NCI-H1436 (cell line): ENCODE measurements at places on chromosomes 6 and 20.
A peak's percentile ranks its signal among the peaks of the same experiment; 100 is the strongest.

DNA sequence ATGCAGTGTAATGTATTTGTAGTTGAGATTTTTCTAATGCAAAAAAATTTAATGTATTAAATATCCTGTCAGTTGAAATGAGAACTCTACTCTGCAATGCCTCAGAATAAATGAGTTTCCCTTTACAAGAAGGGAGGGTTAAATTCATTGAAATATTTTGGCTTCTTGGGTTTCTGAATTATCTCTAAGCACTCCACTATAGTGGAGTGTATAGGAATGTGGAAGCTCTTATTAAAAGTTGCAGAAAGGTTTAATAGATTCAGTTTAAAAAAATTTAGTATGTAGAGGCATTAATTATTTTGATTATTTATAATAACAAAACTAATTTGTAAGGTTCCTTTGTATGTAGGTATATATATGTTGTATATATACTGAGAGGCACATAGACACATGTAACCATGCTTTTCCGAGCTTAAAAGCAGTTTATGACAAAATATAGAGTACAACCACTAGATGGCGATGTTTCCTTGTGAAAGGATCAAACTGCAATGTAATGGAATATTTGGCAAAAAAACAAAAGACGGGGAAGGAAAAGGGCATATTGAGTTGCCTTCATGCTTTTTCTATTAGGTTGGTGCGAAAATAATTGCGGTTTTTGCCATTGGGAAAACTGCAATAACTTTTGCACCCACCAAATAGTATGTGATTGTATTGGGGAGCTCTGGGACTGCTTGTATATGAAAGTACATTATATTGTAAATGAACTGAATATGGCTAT, 144.2 kb downstream of the MYO6 start:
- peak; percentile 35 for DNase-seq

GRCh38 chr20:43389839-43390626, 67.7 kb upstream of the SRSF6 start:
- no peak for DNase-seq

- no peak for DNase-seq
These were observed 15.4 kb downstream of the SRC start for GRCh38 chr20:37361336-37361735.

DNA sequence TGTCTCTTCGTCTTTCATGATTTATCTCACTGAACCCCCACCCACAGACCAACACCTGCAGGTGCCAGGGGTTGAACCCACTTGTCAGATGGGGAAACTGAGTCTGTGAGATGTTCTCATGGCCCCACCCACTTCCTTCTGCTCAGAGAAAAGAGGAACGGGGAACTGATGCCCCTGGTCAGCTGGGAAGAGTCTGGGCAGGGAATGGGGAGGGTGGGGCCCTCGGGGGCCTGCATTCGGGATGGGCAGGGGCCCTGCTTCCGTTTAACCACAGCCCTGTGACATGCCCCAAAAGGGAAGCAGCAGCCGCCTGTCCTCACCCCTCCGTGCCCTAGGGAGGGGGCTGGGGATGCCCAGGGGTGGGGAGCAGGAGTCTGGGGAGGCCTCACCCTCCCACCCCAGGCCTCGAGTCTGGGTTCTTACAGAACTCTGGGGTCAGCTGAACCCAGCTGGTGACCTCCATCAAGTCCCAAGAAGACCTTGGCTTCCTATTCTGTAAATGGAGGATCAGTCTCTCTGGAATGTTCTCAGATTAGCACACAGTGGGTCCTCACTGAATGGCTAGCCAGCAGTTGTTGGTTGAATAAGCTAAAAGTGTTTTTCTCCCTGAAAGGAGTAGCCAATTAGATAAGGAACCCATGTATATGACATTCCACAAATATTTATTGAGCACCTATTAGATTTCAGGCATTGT, 81.5 kb downstream of the CEBPB start:
- DNase-seq, result no peak

GRCh38 chr20:20454850-20455627, 87.1 kb downstream of the INSM1 start:
- no peak for DNase-seq

DNA sequence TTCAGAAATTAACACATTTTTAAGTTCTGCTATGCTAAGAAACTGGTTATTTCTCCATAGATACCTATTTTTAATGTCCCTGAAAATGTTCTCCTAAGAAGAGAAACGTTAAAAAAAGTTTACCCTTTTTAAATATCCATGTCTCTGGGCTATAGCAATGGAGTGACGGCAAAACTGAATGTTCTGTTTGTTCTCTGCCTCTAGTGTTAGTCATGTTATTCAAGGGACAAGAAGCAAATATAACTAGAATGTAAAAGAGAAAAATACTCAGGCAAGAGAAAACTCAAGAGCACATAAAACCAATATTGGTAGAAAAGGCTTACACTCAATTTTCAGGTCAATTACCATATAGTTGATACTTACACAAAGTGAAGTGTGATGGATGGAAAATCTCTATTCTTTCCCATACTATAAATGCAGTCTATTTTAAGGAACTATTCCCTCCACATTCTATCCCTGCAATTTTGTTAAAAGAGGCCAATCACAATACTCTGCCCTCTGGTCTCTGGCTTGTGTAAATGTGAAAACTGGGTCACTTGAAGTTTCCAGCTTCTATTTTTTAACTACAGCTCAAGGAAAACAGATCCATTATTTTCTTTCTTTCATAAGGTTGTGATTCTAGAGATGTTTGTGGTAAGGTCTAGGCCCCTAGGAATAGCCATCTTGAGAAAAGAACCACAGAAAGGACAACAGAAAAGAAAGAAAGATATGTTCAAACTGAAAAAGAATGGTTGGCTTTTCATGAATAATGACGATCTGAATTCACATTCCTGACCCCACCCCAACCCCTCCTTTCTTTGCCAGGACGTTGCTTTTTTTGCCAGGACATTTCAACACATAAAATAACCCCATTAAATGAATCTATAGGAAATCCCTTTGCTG, 200.3 kb upstream of the FAM83B start:
- DNase-seq, result no peak

DNA sequence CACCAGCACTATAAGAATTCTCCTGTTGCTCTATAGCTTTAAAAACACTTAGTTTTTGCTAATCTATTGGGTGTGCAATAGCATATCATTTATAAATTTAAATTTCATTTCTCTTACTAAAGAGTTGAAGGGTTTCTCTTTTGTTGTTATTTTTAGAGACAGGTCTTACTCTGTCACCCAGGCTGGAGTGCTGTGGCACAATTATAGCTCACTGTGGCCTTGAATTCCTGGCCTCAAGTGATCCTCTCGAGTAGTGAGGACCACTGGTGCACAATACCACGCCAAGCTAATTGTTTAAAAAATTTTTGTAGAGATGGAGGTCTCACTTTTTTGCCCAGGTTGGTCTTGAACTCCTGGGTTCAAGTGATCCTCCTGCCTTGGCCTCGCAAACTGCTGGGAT, 6.2 kb upstream of the WRNIP1 start:
- DNase-seq, result no peak

DNA sequence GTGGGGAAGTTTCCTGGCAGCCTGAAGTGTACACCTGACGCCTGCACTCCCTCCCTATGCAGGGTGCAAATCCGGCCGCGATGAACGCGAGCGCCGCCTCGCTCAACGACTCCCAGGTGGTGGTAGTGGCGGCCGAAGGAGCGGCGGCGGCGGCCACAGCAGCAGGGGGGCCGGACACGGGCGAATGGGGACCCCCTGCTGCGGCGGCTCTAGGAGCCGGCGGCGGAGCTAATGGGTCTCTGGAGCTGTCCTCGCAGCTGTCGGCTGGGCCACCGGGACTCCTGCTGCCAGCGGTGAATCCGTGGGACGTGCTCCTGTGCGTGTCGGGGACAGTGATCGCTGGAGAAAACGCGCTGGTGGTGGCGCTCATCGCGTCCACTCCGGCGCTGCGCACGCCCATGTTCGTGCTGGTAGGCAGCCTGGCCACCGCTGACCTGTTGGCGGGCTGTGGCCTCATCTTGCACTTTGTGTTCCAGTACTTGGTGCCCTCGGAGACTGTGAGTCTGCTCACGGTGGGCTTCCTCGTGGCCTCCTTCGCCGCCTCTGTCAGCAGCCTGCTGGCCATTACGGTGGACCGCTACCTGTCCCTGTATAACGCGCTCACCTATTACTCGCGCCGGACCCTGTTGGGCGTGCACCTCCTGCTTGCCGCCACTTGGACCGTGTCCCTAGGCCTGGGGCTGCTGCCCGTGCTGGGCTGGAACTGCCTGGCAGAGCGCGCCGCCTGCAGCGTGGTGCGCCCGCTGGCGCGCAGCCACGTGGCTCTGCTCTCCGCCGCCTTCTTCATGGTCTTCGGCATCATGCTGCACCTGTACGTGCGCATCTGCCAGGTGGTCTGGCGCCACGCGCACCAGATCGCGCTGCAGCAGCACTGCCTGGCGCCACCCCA, 1.2 kb downstream of the GPR6 start:
- no peak for DNase-seq

- DNase-seq, result no peak
These were observed 7.7 kb upstream of the PTPRA start for GRCh38 chr20:2865630-2866029.

DNA sequence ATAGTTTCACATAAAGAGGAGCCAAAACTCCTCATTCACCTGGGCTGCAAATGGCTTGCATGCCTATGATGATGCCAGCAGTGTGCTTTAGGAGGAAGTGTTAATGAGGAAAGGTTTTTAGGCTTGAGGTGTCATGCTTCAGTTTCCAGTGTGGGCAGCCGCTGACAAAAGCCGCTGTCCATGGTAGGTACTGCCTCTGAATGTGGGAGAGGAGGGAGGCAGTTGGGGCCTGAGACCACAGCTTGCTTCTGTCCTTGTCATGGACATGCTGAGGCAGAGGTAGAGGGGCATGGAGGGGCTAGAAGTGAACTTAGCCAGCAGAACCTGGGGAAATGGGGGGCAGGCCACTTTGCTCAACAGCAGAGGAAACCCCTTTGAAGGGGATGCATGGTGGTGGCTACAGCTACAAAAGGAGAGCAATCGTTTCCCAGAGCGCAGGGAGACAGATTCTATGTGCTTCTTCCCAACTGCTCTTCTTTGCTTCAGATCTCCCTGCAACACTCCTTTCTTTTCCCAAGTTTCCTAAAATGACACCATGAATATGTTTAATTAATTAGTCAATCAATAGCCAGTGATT, 372.1 kb upstream of the CNR1 start:
- DNase-seq, result no peak
